ENCODE measurements at places on chromosomes 4 and X.

- DNase-seq: no peak
These were observed 23.7 kb downstream of the FAM114A1 start for GRCh38 chr4:38891051-38891983.

DNA sequence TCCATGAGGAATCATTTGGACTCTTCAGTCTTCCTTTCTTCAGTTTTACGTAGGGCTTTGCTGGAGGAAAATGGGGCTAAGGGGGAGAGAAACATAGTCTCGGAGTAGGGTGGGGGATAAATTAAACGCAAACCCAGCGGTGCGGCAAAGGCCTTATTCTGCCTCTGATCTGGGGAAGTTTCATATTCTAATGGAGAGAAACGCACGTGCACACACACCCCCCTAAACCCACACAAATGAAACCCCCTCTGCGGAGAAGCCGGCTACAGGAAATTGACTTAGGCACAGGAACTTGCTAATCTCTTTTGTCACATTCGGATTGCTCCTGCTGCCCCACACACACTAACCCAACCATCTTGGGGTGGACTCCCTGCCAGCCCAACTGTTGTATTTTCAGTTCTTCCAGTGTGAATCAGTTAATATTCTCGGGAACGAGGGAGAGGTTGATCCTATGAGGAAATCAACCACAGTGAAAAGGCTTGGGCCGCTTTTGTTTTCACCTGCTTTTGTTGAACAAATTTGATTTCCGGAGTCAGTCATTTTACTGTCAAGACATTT is at the start of gene RHOH:
Gene RHOH, plus strand, starts transcription at position 308 of the 558 bp plus-strand sequence. CDS start 46,356 bp downstream, outside the sequence.
- DNase-seq: no peak

- DNase-seq: no peak
These were observed 234.1 kb upstream of the IGFBP7 start for GRCh38 chr4:57344296-57344695.

- DNase-seq: no peak
These were observed 45.8 kb downstream of the TET2 start for GRCh38 chr4:105192474-105192873.

- DNase-seq: no peak
These were observed 48.2 kb upstream of the SLIT2 start for GRCh38 chr4:20203508-20203907.

GRCh38 chr4:177119021-177119471 is 190.6 kb upstream of the NEIL3 start:
- DNase-seq: no peak

GRCh38 chrX:139297638-139298037 is 232.9 kb upstream of the F9 start:
- no peak for DNase-seq

- DNase-seq: no peak
These were observed 4.1 kb upstream of the ASMT start for GRCh38 chrX:1610736-1611135.

DNA sequence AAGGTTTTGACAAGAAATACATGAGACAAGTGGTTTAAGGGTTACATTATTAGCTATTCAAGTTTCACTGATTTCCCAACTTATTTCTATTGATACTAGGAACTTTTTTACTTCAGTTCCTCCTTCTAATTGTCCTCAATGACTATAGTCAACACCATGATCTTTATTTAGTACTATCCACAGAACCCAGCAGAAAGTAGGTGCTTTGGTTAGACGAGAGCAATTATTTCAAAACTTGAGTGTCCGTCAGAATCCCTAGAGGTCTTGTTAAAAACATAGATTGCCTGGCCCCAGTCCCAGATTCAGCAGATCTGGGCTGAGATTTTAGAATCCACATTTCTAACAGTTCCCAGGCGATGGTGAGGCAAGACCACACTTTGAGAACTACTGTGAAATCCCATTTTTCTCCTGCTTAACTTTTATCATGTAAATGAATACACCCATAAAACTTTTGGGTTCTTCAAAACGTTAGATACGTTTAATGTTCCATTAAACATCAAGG is 17.9 kb downstream of the EXOC1 start:
- DNase-seq: no peak

GRCh38 chr4:52833941-52834525 is 28.1 kb upstream of the RASL11B start:
- no peak for DNase-seq

DNA sequence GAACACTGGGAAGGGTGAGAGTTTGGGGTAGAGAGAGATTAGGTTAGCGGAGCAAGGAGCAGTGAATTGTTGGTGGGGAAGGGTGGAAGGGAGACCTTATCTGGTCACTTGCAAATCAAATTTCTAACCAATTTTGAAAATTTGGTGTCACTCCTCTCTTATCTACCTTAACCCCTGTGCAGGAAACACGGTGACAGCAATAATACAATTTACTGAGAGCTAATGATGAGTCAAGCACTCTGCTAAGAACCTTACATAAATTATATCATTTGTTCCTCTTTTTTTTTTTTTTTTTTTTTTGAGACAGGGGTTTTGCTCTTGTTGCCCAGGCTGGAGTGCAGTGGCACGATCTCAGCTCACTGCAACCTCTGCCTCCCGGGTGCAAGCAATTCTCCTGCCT is 116.4 kb downstream of the C4orf51 start:
- no peak for DNase-seq

DNA sequence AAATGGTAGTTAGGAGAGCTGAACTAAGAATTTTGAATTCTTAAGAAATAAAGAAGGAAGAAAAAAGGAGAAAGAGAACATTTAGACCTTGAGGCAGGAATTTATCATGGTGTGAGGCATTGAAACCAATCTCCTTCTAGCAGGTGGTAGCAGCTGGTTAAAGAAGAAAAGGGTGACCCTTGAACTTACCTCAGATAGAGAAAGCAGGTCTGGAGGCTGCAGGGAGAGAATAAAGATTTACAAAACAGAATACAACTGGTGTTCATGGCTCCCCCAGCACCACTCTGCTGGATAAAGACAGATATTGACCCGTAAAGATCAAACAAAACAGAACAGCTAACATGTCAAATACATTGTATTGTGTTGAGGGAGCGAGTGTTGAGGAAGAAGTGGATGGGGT is 56.0 kb downstream of the NCAPG start:
- DNase-seq: no peak

- no peak for DNase-seq
These were observed 46.3 kb downstream of the ATP1B4 start for GRCh38 chrX:120408168-120408567.

DNA sequence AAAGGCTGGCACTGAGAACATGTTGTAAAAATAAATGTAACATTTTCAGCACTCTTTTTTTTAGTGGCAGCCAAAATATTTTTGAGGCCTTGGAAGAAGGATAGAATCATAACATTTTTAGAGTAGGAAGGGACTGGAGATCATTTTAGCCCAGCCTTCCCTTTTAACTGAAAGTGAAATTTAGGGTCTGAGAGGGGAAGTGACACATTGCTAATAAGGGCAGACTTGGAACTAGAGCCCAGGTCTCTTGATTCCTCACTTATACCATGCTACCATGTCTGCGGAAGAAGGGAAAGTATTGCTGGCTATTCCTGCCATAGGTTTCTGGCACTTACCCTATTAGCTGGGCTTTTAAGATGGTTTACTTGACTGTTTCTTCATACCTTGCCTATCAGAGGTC is 4.8 kb downstream of the WDR44 start:
- DNase-seq: no peak

- DNase-seq: no peak
These were observed 561.3 kb upstream of the GRIA3 start for GRCh38 chrX:122622795-122623194.

- no peak for DNase-seq
These were observed 54.1 kb downstream of the ATRX start for GRCh38 chrX:77731821-77732419.

- no peak for DNase-seq
These were observed 24.8 kb downstream of the RTL9 start for GRCh38 chrX:110383414-110383813.

- DNase-seq: no peak
These were observed 98.8 kb upstream of the SPRY1 start for GRCh38 chr4:123297836-123298235.

GRCh38 chr4:150973626-150974251 is 41.3 kb downstream of the LRBA start:
- no peak for DNase-seq

All from NCI-H1694 (cell line).